ENCODE measurements at places on chromosomes 1 and 21.

DNA sequence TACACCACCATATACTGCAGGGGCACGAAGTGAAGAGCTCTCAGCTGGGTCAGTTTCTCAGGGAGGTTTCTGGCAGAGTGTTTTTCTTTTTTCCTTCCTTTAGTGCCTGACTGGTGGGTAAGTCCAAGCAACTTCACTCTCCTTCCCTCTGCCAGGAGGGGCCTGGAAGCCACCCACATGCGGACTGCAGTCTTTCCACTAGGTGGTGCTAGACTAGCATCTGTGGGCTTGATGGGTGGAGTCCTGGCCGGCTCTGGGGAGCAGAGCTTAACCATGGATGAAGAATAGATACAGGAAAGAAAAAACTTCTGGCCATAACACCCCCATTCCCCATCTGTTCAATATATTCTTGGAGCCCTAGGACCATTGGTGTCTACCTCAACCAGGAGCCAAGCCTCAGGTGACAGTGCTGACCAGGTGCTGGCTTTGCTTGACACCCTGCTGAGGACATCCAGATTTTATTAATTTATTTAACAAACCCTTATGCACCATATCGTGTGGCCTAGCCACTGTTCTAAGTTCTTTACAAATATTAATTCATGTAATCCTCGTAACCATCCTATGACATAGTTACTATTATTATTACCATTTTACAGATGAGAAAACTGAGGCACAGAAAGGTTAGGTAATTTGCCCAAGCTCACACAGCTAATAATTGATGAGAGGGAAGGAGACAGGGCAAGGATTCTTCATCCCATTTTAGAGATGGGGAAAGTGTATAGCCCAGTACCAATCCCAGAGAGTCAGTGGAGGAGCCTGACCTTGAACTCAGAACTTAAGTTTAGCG lies 126.7 kb upstream of the CSF3R start:
- no peak for DNase-seq

- no peak for DNase-seq
These were observed 17.6 kb upstream of the TNFRSF1B start for GRCh38 chr1:12148958-12149790.

- DNase-seq, result no peak
These were observed 208.4 kb upstream of the PTBP2 start for GRCh38 chr1:96513136-96513535.

DNA sequence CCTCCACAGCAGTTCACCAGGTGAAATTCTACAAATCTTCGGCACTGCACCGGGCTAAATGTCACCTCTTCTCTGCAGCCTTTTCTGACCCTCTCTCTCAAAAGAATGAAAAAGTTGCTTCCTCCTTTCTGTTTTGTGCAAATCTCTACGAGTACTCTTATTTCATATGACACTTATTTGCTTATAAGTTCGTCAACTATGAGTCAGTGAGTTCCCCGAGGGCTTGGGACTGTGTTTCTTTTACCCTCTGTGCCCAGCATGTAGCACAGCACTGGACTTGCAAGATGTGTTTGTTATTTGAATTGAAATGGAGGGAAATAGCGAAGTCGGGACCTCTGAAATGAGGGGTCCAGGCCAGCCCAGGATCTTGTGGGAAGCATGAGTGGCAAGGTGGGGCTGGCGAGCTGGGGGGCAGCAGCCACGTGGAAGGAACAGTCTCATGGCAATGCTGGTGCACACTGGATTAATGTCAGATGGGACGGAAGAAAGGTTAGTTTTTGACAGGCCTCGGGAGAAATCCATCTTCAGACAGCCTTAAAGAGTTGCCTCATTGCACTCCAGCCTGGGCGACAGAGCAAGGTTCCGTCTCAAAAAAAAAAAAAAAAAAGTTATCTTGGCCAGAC lies 6.2 kb downstream of the SLC6A9 start:
- DNase-seq, result no peak

- DNase-seq, result no peak
These were observed 97.7 kb upstream of the ACTL8 start for GRCh38 chr1:17657436-17657835.
